Naive thymus-derived CD4-positive, alpha-beta T cell (primary cell): ENCODE measurements at places on chromosomes 6 and 20. TPM values are rescaled to one million over a fixed set of nuclear protein-coding genes. Genes with fewer than 3 reads are reported as not detected.

DNA sequence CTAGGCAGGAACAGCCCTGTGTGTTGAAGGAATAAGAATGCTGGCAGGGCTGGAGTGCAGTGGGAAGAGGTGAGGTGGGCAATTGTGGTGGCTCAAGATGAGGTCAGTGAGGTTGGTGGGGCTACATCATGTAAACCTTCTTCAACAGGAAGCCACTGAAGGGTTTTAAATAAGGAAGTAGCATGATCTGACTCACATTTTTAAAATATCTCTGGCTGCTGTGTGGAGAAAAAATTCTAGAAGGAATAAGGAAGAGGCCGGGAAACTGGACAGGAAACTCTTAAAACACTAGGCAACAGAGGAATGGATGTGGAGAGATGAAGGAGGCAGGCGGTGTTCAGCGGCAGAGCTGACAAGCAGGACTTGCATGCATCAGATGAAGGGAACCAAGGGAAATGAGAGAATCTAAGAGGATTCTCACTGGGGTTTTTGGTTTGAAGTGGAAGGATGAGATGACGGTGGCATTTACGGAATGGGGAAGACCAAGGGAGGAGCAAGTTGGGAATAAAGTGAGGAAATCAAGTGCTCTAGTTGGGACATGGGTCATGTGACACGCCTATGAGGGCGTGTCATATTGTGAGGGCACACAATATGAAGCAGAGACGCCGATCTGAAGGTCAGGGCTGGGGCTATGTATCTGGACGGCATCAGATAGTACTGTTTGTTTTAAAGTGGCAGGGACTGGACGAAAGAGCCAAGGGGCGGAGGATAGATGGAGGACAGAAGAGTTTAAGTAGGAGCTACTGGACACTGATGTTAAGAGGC is 18.2 kb downstream of the TMEM242 start:
- no peaks in the 10 kb centered on the region for H3K36me3 ChIP-seq
- H3K4me1 ChIP-seq, result no peaks in the 10 kb centered on the region
- H3K27ac ChIP-seq, result no peak overlapping the region
- no peak for DNase-seq

DNA sequence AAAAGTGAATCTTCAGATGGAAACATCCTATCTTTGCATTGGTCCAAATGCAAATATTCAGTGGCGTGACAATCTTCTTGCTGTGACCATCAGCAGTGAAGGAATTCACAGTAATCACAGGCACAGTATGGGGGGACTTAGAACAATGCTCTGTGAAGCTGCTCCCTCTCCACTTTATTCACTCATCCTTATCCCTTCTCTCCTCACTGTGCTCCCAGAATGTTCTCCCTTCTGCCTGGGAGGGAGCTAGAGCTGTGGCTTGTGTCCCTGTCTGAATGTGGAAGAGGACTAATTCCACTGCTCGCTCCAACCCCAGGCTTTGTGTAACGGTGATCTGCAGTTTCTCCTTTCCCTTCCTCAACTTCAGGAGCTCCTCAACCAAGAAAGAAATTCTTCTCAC is 243.7 kb downstream of the ALDH8A1 start:
- H3K27me3 ChIP-seq, result no peaks in the 10 kb centered on the region
- H3K4me3 ChIP-seq, result no peak overlapping the region
- no peak for DNase-seq
- no peak overlapping the region for H3K27ac ChIP-seq

DNA sequence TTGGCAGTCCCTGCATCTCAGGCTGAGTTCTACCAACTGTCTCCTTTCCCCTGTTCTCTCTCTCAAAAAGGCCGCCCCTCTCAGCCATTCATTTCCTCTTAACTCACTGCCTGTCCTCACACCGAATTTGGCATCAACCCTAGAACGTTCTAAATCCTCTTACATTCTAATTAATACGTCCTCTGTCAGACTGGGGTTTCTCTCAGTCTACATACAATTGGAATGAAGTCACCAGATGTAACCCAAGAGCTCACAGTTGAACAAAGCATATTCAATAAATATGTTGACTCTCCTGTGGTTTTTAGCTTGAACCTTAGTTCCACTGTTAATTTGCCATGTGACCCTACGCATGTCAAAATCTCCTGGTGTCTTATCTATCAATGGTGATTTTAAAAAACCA is 269.6 kb downstream of the CLIC5 start:
- H3K27ac ChIP-seq, result no peak overlapping the region
- H3K36me3 ChIP-seq, result no peaks in the 10 kb centered on the region
- DNase-seq, result no peak
- H3K4me1 ChIP-seq, result no peaks in the 10 kb centered on the region
- no peak overlapping the region for H3K4me3 ChIP-seq
- no peaks in the 10 kb centered on the region for H3K27me3 ChIP-seq

DNA sequence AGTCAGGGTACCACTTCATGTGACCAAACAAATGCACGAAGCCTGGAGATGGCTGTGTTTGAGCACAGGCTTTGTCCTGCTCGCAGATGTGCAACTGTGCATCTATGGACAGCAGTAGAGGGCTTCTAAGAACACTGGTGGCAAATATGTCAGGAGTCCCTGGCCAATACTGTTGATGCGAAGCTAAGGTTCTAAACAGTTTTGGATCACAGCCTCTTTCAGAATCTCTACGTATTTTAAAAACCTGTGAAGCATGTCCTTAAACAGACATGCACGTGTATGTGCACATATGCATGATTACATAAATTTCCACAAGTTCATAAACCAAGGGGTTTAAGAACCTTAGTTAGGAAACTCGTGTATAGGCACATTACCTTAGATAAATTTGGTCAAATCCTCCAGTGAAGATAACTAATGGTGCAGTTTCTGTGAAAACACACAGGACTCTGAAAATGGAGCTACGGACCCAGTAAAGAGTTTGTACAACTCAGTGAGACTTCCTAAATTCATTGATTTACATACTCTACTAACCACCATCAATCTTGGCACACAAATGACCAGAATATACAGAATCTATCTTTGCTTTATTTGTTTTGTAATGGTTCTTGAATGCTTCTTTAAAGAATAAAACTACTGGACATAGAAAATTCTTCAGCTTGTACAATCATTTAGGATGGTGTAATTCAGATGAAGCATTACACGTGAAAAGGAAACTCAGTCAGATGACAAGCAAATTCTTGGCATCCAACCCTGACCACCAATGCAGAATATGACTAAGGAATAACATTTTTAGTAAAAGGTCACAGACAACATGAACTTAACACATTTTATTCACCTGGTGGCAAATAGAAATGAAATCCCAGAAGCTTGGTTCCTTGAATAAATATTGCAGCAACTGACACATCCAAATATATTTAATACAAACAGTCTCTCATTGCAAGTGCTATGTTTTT is 27.4 kb downstream of the KCNQ5 start:
- no peaks in the 10 kb centered on the region for H3K27me3 ChIP-seq
- H3K27ac ChIP-seq, result no peak overlapping the region
- DNase-seq, result no peak
- no peaks in the 10 kb centered on the region for H3K36me3 ChIP-seq
- no peak overlapping the region for H3K4me3 ChIP-seq

DNA sequence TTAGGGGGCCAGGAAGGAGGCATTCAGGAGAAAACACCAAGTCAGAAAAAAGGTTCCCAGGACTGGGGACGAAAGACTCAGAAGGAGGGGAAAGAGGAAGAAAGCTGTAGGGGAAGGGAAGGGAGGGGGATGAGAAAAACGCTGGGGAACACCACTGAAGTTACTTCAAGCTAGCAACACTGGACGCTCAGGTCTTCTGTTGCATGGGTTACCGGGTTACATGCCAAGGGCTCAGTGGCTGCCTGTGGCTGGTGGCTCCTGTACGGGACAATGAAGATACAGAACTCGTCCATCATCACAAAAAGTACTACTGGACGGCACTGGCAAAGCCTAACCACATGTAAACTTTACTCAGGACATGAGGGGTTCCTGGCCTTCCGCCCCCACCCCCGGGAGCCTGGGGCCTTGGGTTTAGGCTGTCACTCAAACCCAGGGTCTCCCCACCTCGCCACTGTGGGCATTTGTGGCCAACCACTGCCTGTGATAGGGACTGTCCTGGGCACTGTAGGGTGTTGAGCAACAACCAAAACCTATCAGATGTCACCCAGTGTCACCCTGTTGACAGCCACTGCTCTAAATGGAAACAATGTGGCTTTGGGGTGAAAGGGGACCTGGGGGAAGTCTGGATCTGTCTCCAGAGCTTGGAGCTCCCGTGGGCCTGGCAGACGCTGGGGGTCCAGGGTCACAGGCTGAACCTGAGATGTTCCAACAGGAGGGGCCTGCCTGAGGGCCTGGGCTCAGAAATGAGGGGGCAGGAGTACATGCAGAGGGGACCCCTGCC is 40.3 kb upstream of the CD93 start:
- no peak overlapping the region for H3K27ac ChIP-seq
- no peak overlapping the region for H3K4me3 ChIP-seq
- H3K27me3 ChIP-seq, result no peaks in the 10 kb centered on the region
- no peaks in the 10 kb centered on the region for H3K36me3 ChIP-seq
- H3K4me1 ChIP-seq, result no peaks in the 10 kb centered on the region

- H3K27me3 ChIP-seq, result no peaks in the 10 kb centered on the region
- no peaks in the 10 kb centered on the region for H3K36me3 ChIP-seq
- no peak overlapping the region for H3K27ac ChIP-seq
- H3K4me3 ChIP-seq, result no peak overlapping the region
Observed at GRCh38 chr6:134223796-134224420, 94.0 kb downstream of the SGK1 start.

- no peak for DNase-seq
- no peaks in the 10 kb centered on the region for H3K36me3 ChIP-seq
- H3K27me3 ChIP-seq, result no peaks in the 10 kb centered on the region
- H3K27ac ChIP-seq, result no peak overlapping the region
Observed at GRCh38 chr6:15763364-15763763, 100.5 kb upstream of the DTNBP1 start.

DNA sequence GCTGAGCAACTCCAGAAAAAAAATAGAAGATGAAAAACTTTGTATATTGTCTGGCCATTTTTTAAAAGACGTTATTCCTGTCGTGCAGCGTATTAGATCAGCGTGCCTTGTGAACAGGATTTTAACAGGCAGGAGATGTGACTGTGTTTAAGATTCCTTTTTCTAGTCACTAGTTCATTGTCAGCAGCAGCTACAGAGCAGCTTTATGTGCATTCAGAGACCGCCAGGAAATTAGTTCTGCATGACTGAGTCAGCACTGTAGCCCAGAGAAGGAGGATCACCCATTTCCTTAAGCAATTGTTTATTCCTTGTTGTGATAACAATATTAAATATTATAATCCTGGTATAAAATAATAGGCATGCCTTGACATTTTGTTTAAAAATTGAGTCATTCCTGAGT is 75.4 kb upstream of the ADGRB3 start:
- DNase-seq, result no peak
- no peaks in the 10 kb centered on the region for H3K36me3 ChIP-seq
- no peak overlapping the region for H3K4me3 ChIP-seq
- no peaks in the 10 kb centered on the region for H3K4me1 ChIP-seq
- H3K27me3 ChIP-seq, result no peaks in the 10 kb centered on the region

GRCh38 chr6:107801173-107801886 is 22.8 kb downstream of the SCML4 start:
- no peak overlapping the region for H3K4me3 ChIP-seq
- peak overlapping the region; percentile 30 for H3K27ac ChIP-seq
- peaks cover 40% of the 10 kb centered on the region for H3K4me1 ChIP-seq
- no peaks in the 10 kb centered on the region for H3K36me3 ChIP-seq
- DNase-seq, result no peak
- no peaks in the 10 kb centered on the region for H3K27me3 ChIP-seq

GRCh38 chr6:158591134-158591809 is 31.4 kb downstream of the TMEM181 start:
- H3K27ac ChIP-seq, result no peak overlapping the region
- H3K4me1 ChIP-seq, result no peaks in the 10 kb centered on the region
- H3K4me3 ChIP-seq, result no peak overlapping the region
- H3K36me3 ChIP-seq, result peaks cover 25% of the 10 kb centered on the region
- no peaks in the 10 kb centered on the region for H3K27me3 ChIP-seq

DNA sequence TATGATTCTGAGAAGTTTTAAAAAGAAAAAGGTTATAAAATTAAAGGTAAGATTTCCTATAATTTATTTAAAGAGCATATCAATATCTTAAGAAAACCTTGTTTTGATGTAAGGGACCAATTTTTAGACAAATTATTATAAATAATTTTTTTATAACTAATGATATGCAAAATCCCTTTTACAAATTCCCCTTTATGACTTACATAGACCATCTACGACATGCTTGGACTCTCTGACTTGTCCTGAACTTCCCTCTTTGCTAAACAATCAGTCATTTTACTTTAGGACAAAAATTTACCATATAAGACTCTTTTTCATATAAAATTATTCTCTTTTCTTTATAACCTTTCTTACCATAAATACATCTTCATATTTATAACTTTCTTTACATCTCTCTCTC is 15.3 kb upstream of the ANGPT4 start:
- DNase-seq, result no peak
- H3K27me3 ChIP-seq, result no peaks in the 10 kb centered on the region
- no peak overlapping the region for H3K27ac ChIP-seq

Gene SLC17A1
- not detected for polyA plus RNA-seq

Gene NKX2-2
- polyA plus RNA-seq, result not detected

Gene BNIP5
- not detected for polyA plus RNA-seq

Gene POLR1C
- 29.2 TPM for polyA plus RNA-seq

Gene WFDC5
- not detected for polyA plus RNA-seq

Gene ADGB
- polyA plus RNA-seq, result not detected
